ENCODE measurements at places on chromosomes 11 and 22.

GRCh38 chr11:68411501-68411991 lies 49.0 kb upstream of the PPP6R3 start:
- DNase-seq = no peak

GRCh38 chr11:75425422-75425821 lies 7.6 kb downstream of the KLHL35 start:
- DNase-seq = no peak

DNA sequence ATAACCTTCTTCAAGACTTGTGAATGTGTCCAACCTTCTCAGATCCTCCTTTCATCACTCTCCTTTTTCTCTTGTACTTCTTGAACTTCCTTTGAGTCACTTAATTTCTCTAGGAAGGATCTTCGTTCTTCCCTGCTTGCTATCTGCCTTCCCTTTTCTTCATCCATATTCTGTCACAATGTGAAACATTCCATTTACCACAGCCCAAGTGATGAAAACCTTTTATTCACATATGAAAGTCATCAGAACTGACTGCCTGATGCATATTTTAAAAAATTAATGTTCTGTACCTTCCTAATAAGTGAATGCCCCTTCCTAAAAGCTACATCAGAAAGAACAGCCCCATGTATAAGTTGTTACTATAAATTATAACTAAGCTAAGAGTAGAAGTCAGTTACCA lies 520.4 kb upstream of the LUZP2 start:
- DNase-seq = no peak

GRCh38 chr11:16793511-16793910 lies 55.1 kb downstream of the C11orf58 start:
- no peak for DNase-seq

GRCh38 chr11:111128076-111128870 lies 117.3 kb upstream of the POU2AF2 start:
- no peak for DNase-seq
